Endothelial cell of umbilical vein (primary cell): ENCODE measurements at places on chromosomes 4 and X. TPM values are rescaled to one million over a fixed set of nuclear protein-coding genes. Genes with fewer than 3 reads are reported as not detected.

GRCh38 chr4:91330555-91331137 lies 973.1 kb upstream of the GRID2 start:
- no peaks in the 10 kb centered on the region for H3K36me3 ChIP-seq
- no peak overlapping the region for H3K27ac ChIP-seq
- H3K27me3 ChIP-seq = no peaks in the 10 kb centered on the region
- peak; percentile 4 for DNase-seq
- H3K4me1 ChIP-seq = no peaks in the 10 kb centered on the region
- no peak overlapping the region for H3K4me3 ChIP-seq

DNA sequence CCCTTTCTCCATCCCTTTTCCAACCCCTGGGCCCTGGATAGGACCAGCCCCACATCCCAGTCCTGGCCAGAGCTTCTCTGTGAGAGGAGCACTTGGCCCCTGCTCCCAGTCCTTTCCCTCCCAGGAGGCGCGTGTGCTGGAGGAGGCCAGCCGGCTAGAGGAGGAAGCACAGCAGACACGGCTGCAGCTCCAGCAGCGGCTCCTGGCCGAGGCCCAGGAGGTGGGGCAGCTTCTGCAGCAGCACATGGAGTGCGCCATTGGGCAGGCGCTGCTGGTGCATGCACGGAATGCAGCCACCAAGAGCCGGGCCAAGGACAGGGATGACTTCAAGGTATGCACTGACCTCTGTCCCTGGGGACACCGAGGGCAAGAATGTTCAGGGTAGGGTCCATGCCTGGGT lies 87.5 kb downstream of the EVC start:
- H3K4me1 ChIP-seq = no peaks in the 10 kb centered on the region
- H3K27me3 ChIP-seq = no peaks in the 10 kb centered on the region
- no peaks in the 10 kb centered on the region for H3K36me3 ChIP-seq
- H3K4me3 ChIP-seq = no peak overlapping the region

DNA sequence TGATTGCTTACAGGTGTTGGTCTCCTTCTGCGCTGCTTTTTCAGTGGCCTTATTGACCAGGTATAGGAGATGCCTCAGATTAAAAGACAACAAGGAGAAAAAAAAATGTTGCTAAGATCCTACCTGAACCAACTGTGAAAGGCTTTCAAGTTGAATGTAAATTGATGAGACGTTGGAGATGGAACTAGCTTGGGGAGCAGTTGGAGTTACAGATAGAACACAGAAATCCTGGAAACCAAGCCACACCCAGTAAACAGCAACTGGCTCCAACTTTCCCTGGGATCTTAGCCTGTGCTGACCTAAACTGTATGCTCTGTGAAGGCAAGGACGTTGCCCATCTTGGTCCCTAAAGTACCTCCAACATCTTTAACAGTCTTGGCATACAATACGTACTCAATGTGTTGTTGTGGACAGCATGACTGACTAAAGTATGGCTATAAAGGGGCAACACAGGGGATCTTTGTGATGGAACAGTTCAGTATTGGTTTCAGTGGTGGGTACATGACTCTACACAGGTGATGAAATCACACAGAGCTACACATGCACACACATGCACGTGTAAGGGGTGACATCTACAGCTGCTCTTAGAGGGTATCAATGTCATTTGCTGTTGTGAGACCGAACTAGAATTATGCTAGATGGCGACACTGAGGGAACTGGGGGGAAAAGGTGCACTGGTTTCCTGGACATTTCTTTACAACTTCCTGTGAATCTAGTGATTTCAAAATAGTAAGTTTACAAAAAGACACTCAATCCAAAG lies 22.3 kb downstream of the GAB3 start:
- H3K4me3 ChIP-seq = no peak overlapping the region
- H3K4me1 ChIP-seq = peaks cover 80% of the 10 kb centered on the region
- H3K36me3 ChIP-seq = no peaks in the 10 kb centered on the region
- no peak for DNase-seq
- H3K27ac ChIP-seq = peak overlapping the region; percentile 95
- no peaks in the 10 kb centered on the region for H3K27me3 ChIP-seq

DNA sequence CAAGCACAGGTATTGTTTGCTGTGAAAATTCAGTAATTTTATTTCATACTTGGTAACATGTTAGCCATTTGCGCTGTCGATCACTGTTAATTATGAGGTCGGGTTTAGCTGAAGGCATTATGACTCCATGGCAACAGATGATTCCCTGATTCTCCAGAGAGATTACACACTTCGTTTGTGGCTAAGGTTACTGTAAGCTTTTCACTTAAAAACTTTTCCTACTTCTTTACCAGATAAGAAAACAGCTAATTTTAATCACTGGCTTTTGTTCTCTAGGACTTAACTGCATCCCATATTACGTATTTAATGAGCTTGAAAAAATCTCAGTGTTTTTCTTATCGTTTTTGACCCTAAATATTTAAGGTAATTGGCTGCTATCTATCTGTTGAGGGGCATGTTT lies 2.1 kb downstream of the GSTCD start:
- no peaks in the 10 kb centered on the region for H3K36me3 ChIP-seq
- H3K4me1 ChIP-seq = peaks cover 16% of the 10 kb centered on the region
- H3K4me3 ChIP-seq = no peak overlapping the region
- H3K27ac ChIP-seq = no peak overlapping the region
- DNase-seq = no peak

- no peaks in the 10 kb centered on the region for H3K27me3 ChIP-seq
- DNase-seq = peak; percentile 64
- H3K4me1 ChIP-seq = peaks cover 19% of the 10 kb centered on the region
- peak overlapping the region; percentile 91 for H3K4me3 ChIP-seq
- no peaks in the 10 kb centered on the region for H3K36me3 ChIP-seq
Observed at GRCh38 chr4:169620880-169621248, 486 bp downstream of the CLCN3 start.

DNA sequence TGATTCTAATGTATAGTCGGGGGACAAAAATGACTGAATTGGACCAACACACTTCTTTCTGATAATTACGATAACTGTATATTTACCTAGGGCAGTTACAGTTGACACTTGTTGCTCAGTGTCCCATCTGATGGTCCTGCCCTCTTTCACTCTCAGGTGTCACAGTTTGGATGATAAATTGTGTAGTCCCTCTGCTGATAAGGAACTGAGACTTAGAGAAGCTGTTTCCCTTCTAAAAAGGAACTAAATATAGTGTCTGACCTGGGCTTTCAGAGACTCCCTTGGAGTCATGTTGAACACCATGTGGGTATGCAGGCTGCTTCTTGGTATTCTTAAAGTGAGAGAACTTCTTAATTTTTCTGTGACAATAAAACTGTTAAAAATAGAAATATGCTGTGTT lies 23.7 kb upstream of the PNPLA4 start:
- H3K27ac ChIP-seq = no peak overlapping the region
- no peaks in the 10 kb centered on the region for H3K27me3 ChIP-seq
- no peak for DNase-seq
- no peaks in the 10 kb centered on the region for H3K36me3 ChIP-seq
- no peak overlapping the region for H3K4me3 ChIP-seq

GRCh38 chr4:82099928-82100579 lies 273.7 kb downstream of the HNRNPD start:
- no peak for DNase-seq
- no peak overlapping the region for H3K4me3 ChIP-seq
- no peak overlapping the region for H3K27ac ChIP-seq
- H3K27me3 ChIP-seq = no peaks in the 10 kb centered on the region

DNA sequence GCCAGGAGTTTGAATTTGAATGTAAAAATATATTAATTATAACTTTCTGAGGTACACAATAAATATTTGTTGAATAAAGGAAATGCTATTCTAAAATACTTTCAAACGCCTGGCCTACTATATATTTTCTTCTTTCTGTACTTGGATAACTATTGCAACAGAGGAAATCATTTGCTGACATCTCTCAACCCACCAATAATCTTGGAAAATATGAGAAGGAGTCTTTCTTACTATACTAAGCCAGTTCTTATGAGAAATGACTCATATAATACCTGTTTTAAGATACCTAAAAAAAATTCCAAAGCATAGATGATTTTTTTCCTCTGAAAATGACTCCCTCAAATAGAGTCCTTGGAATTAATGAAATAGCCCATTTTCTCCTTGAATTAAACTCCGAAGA lies 64.1 kb downstream of the CAMK2D start:
- no peak overlapping the region for H3K4me3 ChIP-seq
- no peaks in the 10 kb centered on the region for H3K36me3 ChIP-seq
- H3K4me1 ChIP-seq = no peaks in the 10 kb centered on the region
- no peaks in the 10 kb centered on the region for H3K27me3 ChIP-seq

- H3K27ac ChIP-seq = no peak overlapping the region
- DNase-seq = no peak
- H3K4me1 ChIP-seq = no peaks in the 10 kb centered on the region
- H3K27me3 ChIP-seq = no peaks in the 10 kb centered on the region
- H3K4me3 ChIP-seq = no peak overlapping the region
- no peaks in the 10 kb centered on the region for H3K36me3 ChIP-seq
Observed at GRCh38 chrX:34901761-34902160, 40.8 kb upstream of the FAM47B start.

DNA sequence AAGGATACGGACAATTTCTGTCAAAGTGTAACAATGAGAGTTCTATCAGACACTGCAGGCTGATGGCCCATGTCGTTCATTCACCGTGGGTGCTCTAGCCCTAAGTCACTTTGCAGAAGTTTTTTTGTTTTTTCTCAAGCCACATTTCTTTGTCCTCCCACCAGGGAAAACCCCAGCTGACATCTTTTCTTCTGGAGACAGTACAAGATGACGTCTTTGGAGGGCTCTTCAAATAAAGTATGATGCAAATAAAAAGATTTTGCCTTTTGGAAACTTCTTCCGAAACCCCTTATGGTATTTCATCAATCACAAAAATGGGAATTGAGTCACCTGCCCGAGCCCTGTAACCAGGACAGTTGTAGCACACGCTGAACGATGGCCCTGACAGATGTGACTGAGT lies 73.2 kb downstream of the TRAPPC11 start:
- H3K27me3 ChIP-seq = no peaks in the 10 kb centered on the region
- H3K4me3 ChIP-seq = no peak overlapping the region
- no peak overlapping the region for H3K27ac ChIP-seq
- DNase-seq = no peak
- no peaks in the 10 kb centered on the region for H3K36me3 ChIP-seq

GRCh38 chrX:6383488-6383887 lies 151.4 kb downstream of the VCX3A start:
- no peaks in the 10 kb centered on the region for H3K4me1 ChIP-seq
- DNase-seq = no peak
- no peak overlapping the region for H3K27ac ChIP-seq
- H3K36me3 ChIP-seq = no peaks in the 10 kb centered on the region
- H3K27me3 ChIP-seq = no peaks in the 10 kb centered on the region
- H3K4me3 ChIP-seq = no peak overlapping the region

GPRIN3 gene
- total RNA-seq = 2.2 and 2.4 TPM in 2 replicates

HMX1 gene
- total RNA-seq = not detected in 2 replicates

NMU gene
- total RNA-seq = 3.7 TPM in 1 of 2 replicates, not detected in the other

KIAA1210 gene
- not detected in 2 replicates for total RNA-seq

SHOX gene
- total RNA-seq = not detected in 2 replicates

GAGE12J gene
- total RNA-seq = not detected in 2 replicates

SLC25A6 gene
- total RNA-seq = 408 and 410 TPM in 2 replicates

TMPRSS11F gene
- total RNA-seq = not detected in 2 replicates
